ENCODE measurements at places on chromosomes 2 and 18. TPM values are rescaled to one million over a fixed set of nuclear protein-coding genes. Genes with fewer than 3 reads are reported as not detected.

GRCh38 chr18:69265656-69266055 lies 135.0 kb upstream of the DOK6 start:
- no peak for DNase-seq
- no peaks in the 10 kb centered on the region for H3K36me3 ChIP-seq
- no peak overlapping the region for H3K4me3 ChIP-seq
- H3K27me3 ChIP-seq: no peaks in the 10 kb centered on the region

- no peaks in the 10 kb centered on the region for H3K4me1 ChIP-seq
- DNase-seq: no peak
- no peaks in the 10 kb centered on the region for H3K36me3 ChIP-seq
- no peak overlapping the region for H3K27ac ChIP-seq
Measured at GRCh38 chr2:134310107-134311079, 56.5 kb downstream of the MGAT5 start.

DNA sequence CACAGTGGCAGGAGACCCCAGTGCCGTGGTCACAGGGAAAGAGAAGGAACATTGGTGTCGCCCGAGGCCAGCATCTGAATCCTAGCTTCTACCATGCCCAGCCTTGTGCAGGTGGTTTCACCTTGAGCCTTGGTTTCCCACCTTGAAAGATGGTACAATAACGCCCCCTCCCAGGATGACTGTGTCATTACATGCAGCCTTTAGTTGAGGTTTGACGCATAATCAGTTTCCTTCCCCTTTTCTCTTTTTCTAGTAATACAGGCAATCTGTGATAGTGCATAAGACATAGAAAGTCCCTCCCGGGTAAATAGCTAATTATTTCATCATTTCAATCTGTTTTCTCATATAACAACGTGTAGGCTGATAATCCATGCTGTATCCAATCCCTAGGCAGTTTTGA lies 29.8 kb upstream of the ZNF407 start:
- H3K4me3 ChIP-seq: no peak overlapping the region
- no peaks in the 10 kb centered on the region for H3K27me3 ChIP-seq
- no peaks in the 10 kb centered on the region for H3K4me1 ChIP-seq

- no peaks in the 10 kb centered on the region for H3K27me3 ChIP-seq
- no peak overlapping the region for H3K27ac ChIP-seq
- no peaks in the 10 kb centered on the region for H3K36me3 ChIP-seq
Measured at GRCh38 chr2:2333076-2333475, 2.0 kb upstream of the MYT1L start.

DNA sequence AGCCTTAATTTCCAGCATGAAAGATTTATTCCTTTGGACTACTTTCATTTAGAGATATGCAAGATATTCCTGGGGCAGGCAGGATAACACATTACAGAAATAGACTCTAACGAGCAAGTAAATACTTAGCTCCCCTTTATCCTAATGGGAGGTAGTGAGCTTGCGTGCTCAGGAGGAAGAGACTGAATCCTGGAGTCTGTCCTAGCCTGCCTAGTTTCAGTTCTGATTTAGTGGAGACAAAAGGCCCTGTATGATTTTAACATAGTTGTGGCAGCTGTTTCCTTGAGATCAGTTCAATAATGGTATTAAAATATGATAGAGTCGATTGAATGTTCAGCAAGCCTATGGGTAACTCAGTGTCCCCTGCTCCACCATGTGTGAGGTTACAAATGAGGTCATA lies 109.5 kb downstream of the FMNL2 start:
- H3K27me3 ChIP-seq: no peaks in the 10 kb centered on the region
- no peak overlapping the region for H3K4me3 ChIP-seq
- H3K27ac ChIP-seq: no peak overlapping the region
- no peak for DNase-seq

MOCOS gene
- 5.5 TPM for total RNA-seq

DNA sequence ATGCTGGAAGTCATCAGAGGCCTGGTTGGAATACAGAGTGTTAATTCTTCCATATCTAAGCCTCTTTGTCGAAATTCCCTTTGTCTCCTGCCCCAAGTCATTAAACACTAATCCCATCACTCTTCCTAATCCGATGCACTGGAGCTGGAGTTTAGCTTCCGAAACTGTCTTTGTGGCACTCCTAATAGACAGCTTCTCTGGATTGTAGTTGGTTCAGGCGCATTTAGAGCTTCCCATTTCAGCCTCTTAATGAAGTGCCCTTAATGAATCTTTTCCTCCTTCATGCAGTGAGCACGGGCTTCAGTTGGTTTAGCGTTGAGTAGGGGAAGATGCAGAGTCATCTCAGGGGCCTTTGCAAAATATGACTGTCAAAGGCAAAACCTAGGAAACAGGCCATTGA lies 72.2 kb upstream of the MEIS1 start:
- H3K36me3 ChIP-seq: no peaks in the 10 kb centered on the region
- no peaks in the 10 kb centered on the region for H3K4me1 ChIP-seq
- H3K27ac ChIP-seq: no peak overlapping the region
- no peaks in the 10 kb centered on the region for H3K27me3 ChIP-seq
- no peak for DNase-seq
- no peak overlapping the region for H3K4me3 ChIP-seq
